ENCODE measurements at places on chromosomes 5 and 9.

- DNase-seq: no peak
Measured at GRCh38 chr5:15021266-15022046, 149.9 kb upstream of the ANKH start.

GRCh38 chr9:92160786-92161185 lies 45.6 kb upstream of the SPTLC1 start:
- DNase-seq: no peak

DNA sequence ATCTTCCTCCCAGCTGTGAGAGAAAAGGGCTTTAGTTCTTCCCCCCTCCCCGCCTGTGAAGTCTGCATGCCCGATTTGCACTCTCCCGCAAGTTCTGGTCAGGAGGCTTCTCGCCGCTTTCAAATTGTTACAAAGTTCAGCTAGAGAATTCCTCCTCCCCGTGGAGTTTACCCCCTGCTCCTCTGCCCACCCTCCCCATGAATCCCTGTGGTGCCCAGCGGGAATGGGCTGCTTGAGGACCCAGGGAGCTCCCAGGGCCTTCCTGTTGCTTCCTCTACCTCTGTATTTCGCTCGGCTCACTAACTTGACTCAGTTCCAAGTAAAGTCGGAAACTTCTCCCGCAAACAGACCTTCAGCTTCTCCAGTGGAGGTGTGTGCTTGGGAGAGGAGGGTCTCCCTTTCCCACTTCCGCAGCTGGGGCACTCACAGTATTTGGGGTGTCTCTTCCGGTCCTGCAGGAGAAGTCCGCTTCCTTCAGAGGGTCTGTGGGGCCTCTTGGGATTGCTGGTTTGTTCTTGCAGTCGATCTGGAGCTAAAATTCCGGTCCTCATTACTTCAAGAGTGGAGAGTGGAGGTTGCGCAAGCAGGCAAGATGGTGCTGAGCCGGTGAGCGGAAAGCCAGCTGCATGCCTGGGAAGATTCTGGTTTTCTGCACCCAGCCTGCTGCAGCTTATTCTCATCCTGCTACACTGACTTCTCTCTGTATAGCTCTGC lies 97.8 kb downstream of the ADAMTS12 start:
- no peak for DNase-seq

- DNase-seq: no peak
Measured at GRCh38 chr5:140383300-140383699, 18.3 kb upstream of the ANKHD1 start.

GRCh38 chr5:69404659-69405330 lies 10.1 kb upstream of the MARVELD2 start:
- no peak for DNase-seq

DNA sequence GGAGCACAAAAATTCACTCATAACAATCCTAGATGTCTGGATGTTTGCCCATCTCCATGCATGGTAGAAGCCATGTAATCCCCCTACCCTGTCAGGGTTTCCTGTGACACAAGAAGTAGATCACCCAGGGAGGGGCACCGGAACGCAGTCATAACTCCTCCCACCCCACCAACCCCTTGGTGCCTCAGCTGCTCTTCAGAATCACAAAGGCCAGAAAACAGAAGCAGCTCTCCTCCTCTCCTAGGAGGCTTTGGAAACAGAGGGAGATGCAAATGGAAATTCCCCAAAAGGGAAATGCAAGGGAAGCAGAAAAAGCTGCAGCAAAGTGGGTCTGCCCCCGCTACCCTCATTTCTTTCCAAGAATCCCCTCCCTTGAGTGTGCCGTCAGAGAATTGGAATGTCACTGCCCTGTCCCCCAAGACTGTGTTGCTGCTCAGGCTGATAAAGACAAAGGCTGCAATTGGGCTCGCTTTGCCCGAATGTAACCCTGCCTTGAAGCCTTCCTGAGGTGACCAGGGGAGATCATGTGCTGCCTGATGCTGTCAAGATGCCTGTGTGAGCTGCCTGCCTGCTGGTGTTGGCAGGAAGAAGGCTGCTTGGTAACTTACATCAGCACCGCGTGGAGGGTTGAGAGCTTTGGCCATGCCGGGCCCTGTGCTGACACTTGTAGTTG lies 65.5 kb upstream of the ABCA1 start:
- no peak for DNase-seq

DNA sequence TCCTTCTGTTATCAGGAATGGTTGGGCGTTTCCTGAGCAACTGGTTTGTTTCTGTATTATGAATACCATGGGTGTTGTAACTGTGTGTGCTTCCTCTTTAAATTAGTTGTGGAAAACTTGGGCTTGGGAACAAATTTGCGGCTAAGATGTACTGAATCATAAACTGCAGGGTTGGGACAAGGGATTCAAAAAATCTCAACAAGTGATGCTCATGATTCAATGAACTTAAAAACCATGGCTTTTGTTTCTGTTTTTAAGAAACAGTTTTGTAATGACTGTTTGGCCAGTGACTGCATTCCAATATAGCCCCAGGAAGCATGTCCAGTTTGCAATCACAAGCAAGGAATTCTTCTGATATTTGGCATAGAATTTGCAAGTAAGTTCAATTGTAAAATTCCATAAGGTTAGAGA lies 657.5 kb upstream of the WWC1 start:
- no peak for DNase-seq

GRCh38 chr9:20117482-20117881 lies 328.6 kb upstream of the SLC24A2 start:
- no peak for DNase-seq

- DNase-seq: no peak
Measured at GRCh38 chr9:137820161-137820855, 57.3 kb upstream of the CACNA1B start.

DNA sequence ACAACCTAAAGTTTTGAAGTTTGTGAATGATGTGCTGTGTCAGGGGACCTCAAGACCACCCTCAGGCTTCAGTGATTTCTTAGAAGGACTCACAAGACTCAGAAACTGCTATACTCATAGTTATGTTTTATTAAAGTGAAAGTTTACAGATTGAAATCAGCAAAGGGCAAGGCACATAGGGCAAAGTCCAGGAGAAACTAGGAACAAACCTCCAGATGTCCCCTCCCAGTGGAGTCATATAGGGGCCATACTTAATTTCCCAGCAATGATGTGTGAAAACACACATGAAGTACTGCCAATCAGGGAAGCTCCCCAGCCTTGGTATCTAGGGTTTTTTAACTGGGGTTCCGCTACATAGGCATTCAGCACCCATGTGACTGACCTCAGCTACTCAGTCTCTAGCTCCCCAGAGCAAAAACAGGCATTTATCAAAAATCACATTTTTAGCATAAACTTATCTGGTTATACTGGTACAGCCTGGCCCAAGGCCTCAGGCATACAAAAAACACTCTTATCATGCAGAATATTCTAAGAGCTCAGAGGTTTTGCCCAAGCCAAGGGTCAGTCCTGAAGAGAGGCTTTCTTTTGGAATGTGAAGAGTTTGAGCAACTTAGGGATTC lies 74.7 kb upstream of the ANKRD55 start:
- DNase-seq: no peak

DNA sequence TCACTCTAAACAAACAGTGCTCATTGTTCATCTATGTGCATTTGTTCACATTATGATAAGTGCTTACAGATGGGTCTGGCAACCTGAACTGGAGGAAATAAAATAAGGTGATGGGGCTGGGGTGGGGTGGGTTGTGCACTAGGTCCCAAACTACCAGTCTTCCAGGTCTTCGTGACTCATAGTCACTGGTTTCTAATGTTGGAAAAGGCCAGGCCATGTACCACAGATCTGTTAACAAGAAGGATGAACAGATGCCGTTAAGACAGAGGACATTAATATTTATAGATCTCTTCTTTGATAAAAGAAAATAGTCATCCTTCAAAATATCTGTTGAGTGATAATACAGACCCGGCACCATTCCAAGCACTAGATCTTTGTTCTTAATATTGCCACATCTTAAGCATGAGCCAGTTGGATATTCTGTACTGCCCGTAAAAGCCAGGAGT lies 71.4 kb upstream of the STARD4 start:
- no peak for DNase-seq

GRCh38 chr5:157543825-157544622 lies 31.6 kb downstream of the ADAM19 start:
- DNase-seq: no peak

DNA sequence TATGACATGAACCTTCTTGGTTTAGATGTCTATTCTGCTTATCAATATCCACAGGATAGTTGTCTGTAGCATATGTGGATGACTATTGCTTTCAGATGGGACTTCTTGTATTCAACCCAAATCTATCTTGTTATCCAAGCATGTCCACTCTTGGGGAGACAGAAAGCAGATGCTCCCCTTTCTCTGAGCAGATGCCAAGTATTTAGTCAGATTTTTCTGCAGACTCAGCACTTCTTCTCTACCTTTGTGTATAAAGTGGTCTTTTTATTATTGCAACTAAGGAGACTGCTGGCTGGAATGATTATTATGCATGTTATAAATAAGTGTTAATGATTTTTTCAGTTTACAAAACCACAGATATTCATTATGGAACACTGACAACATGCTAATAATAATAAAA lies 45.1 kb upstream of the ASTN2 start:
- DNase-seq: no peak

DNA sequence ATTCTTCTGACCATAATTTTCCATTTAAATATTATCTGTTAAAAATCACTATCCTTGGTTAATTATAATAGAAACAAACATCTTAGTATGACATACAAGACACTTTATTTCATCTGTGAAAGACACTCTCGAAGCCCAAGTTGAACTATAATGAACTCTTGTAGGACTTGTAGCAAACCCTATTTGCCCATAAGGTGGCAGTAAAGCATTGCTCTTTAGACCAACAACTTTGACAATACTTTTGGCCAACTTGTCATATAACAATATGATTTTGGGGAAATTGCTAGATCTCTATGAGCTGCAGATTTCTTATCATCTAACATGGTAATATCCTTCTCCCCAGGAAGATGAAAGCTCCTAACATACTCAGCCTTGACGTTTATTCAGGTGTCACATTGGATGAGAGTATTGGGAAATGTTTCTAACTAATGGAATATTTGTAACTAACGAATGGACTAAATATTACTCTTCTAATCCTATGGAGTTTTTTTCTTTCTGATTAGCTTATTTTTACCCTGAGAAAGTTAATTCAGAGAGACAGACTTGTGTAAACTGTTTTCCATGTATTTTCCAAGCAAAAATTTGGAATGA lies 11.0 kb downstream of the SPINK14 start:
- DNase-seq: peak; percentile 58

DNA sequence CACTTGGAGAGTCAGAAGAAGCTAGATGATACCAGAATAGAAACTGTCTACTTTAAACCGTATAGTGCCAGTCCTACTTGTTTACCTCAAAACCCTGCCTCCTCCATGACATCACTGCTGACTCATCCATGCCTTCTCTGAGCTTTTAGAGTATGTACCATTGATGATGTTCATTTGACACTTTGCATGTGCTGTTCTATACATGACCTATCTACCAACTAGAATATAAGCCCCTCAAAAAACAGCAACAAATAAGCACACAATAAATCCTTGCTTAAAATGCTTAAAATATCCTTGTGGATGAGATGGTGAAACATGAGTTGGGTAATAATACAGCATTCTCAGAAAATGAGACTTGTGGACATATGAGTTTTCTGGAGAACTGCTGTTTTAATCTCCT lies 2.6 kb downstream of the CTNNAL1 start:
- peak; percentile 54 for DNase-seq

- DNase-seq: peak; percentile 62
Measured at GRCh38 chr5:83097689-83098231, 20.4 kb downstream of the XRCC4 start.

DNA sequence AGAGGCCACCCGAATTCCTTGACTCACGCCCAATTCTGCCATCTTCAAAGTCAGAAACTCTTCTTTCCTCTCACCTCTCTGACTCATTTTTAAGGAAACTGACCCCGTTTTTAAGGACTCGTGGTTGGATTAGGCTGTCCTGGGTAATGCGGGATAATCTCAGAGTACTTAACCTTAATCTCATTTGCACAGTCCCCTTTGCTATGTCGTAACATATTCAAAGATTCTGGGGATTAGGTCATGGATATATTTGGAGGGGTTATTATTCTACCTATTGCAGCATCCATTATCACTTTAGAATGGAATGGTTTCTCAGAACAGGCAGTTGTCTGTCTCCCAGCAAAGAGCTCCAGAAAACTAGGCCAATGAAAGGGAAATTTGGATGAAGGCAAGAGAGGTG lies 80.8 kb upstream of the IL12B start:
- no peak for DNase-seq

- DNase-seq: no peak
Measured at GRCh38 chr5:72499730-72500129, 7.5 kb downstream of the ZNF366 start.

DNA sequence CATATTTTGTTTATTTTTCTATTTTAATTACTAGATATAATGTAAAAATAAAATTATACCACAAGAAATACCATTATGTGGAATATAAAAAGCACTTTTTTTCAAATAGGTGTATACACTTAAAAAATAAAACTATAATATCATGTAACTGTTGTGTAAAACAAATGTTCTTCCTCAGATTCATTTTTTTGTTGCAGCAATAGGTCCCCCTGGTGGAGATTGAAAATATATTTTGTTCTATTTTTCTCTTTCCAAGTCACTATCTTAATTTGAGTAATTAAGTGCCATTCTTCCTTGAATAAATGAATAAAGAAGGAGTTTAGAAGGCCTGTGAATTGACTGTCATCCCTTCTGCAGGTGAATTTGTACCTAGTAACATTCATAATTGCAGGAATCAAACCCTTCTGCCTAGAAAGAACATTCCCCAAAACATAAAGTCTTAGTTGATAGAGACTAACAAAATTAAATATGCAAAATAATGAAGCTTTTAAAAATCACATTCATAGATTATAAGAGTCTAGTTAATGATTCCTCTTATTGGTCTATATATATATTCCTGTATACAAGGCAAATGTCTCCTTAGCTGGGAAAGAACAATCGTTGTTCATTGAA lies 23.4 kb downstream of the CETN3 start:
- peak; percentile 50 for DNase-seq

- no peak for DNase-seq
Measured at GRCh38 chr5:9776525-9776924, 146.4 kb upstream of the TAS2R1 start.

DNA sequence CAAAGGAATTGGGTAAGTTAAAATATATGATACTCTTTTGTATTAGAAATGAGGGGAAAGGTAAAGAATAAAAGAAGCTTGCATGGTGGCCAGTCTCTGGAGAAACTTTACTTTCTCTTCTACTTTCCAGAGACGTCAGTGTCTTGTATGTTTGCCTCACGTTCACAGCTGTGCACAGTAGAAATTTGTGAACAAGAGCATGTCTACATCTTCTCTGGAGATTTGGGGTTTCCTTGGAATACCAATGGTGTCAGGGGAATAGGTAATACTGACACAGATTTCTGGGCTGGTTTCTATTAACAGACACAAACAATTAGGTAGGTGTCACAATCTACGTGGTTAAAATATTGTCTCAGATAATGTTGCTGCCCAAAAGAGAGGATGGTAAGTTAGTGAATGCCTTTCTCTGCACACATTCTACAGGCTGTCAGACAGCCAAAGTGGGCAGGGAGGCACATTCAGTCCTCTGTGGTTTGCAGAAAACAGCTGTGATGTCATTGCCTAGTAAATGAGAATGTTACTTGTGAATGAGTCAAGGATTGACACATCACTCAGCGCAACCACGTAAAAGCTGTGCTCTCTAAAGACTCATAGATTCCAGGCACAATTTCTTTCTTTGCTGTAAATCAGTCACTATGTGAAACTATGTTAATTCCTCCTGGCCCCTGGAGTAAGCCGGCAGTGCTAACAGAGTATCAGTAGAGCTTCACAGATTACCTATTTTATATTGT lies 397.1 kb downstream of the MAN2A1 start:
- peak; percentile 29 for DNase-seq
